Kasumi-1 (cell line): ENCODE measurements at places on chromosomes 1 and 21.

DNA sequence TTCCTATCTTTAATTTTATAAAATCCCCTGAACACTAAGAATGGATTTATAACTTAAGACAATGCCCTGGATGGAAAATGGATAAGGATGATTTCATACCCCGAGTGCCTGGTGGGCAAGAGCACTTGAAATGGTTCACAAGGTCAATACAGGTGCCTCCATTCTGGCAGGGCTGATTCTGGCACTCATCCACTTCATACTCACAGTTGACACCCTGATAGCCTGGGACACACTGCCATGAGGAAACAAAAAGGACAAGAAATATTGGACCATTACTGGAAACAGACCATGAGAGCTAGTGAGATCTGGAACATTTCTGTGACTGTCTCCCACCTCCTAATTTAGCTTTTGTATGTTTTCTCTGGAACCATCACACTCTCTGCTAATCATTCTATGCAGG lies 39.1 kb upstream of the ADAM30 start:
- DNase-seq, result no peak

GRCh38 chr21:33969581-33969980 lies 54.0 kb upstream of the ATP5PO start:
- no peak for DNase-seq

DNA sequence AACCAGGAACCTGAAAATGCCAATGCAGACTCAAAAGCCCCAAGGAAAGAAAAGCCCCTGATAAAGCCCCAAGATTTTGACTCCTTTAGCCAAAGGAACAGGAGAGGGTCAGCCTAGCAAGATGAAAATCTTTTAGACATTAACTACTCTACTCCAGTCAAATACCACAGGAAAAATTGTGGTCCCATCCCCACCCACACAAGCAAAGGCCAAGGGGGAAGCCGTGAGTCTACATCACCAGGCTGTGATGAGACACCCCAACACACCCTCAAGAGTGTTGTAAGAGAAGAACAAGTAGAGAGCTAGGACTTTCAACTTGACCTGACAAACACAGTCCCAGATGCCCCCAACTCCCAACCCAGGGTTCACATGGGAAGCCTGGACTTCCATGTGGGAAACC lies 192.8 kb upstream of the NR5A2 start:
- no peak for DNase-seq

- DNase-seq, result no peak
Measured at GRCh38 chr1:246843876-246844275, 87.9 kb downstream of the AHCTF1 start.

GRCh38 chr1:44723064-44723463 lies 7.9 kb downstream of the RNU5D-1 start:
- peak; percentile 65 for DNase-seq

DNA sequence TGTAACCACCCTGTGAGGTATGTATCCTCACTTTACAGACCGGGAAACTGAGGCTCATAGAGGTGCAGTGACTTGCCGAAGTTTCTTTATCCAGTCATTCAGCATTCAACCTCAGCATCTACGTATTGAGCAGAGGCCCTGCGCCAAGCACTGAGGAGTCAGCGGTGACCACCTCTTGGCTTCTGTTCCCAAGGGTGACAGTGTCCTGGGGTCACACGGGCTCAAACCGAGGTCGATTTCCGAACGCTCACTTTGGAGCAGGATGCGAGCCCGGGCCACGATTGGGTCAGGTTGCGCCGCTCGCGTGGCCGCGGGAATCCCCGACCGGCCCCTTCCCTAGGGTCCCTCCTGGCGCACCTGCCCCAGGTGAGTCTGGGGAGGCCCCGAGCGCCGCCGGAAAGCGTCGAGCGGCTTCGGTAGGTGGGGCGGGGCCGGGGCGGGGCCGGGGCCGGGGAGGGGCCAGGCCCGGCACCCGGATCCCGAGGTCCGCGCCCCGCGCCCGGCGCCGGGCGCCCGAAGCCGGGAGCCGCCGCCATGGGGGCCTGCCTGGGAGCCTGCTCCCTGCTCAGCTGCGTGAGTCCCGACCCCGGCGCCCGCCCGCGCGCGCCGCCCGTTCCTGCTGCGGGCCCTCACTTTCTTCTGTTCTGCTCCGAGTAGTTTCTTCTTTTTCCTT lies at the start of gene SERINC2:
Gene SERINC2, plus strand, starts transcription at position 482 of the 673 bp plus-strand sequence. Its CDS starts 53 bp downstream, at position 535.
- no peak for DNase-seq

DNA sequence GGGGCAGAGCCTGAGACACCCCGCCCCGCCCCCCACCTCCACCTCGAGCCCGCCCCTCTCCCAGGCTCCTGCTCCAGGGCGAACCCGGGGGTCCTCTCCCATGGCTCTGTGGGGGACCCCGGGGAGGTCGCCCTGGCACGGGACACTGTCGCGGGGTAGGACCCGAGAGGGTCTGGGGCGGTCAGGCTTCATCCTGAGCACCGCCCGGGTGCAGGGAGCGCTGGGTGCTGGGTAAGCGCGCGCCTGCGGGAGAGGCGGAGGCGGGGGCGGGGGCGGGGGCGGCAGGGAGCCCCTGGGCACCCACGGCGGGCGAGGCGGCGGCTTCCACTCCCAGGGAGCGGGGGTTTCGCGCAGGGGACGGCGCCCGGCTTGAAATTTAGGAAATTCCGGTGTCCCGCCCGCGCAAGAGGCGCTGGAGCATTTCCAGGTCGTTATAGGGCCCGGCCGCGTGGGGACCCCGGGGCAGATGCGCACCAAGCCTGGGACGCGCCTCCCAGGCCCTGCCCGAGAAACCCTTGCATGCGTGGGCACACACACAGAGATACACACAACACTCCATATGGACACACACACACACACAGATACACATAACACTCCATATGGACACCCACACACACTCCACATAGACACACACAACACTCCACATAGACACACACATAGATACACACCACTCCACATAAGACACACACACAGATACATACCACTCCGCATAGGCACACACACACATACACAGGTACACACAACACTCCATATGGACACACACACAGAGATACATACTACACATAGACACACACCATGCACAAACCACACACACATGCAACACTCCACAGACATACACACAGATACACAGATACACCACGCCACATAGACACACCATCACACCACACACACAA lies 48.7 kb upstream of the SLC19A1 start:
- DNase-seq, result no peak

DNA sequence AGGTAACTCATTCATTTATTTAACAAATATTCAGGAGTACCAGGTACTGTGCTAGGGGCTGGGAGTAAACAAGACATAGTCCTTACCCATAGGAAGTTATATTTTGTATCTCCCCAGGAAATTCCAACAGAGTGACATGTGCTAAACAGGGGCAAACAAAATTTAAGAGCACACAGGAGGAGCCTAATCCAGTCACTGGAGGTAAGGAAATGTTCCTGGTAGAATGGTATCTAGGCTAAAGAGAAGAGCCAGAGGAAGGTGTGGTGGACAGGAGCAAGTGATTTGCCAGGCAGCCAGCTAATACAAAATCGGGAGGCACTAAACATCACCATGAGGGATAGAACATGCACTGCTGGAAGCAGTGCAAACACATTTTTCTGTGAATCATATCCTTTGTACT lies 10.4 kb downstream of the TEX38 start:
- DNase-seq, result no peak
